ENCODE measurements at places on chromosomes 11 and 22. TPM values are rescaled to one million over a fixed set of nuclear protein-coding genes. Genes with fewer than 3 reads are reported as not detected.

CRYAB gene
- total RNA-seq: not detected

SHANK3 gene
- total RNA-seq: 0.46 TPM

CHADL gene
- not detected for total RNA-seq

OLFML1 gene
- total RNA-seq: 0.42 TPM

UBQLNL gene
- total RNA-seq: not detected

MIOX gene
- total RNA-seq: not detected

PGA5 gene
- not detected for total RNA-seq

STT3A gene
- total RNA-seq: 160 TPM

MPPED2 gene
- 0.74 TPM for total RNA-seq

WNT11 gene
- total RNA-seq: 1.4 TPM

KLHL35 gene
- 12.3 TPM for total RNA-seq

DMC1 gene
- total RNA-seq: 0.06 TPM

CTSC gene
- 151 TPM for total RNA-seq

OR2D2 gene
- total RNA-seq: not detected

Measured in Daoy (cell line).